ENCODE measurements at places on chromosomes 3 and 15.

DNA sequence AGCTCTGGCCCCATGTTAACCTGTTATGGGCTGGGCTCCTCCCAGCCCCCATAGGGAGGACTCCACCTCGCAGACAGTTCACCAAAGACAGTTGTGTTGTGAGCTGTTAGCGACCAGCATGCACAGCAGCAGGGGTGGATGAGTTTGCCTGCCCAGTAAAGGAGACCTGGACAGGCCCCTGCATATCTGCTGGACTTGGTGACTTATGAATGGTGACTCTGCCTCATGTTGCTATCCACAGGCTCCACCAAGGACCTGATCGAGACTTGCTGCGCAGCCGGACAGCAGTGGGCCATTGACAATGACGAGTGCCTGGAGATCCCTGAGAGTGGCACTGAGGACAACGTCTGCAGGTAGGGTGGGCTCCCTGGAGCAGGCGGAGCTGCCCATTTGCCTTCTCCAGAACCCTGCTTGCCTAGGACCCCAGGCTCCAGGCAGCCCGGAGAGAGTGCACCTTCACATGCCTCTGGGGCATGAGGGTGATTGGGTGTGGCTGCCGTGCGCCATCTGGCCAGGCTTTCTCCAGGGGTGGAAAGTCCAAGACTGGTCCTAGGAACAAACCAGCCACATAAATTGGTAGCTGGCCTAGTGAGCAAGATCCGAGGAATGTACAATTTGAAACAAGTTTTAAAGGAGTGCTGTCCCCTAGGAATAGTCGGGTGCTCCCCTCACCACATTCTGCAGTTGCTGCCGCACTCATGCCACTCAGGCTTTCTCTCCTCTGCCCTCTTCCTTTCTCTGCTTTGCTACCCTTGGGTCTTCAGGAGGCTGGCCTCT, 59.1 kb downstream of the FBLN2 start:
- no peak for DNase-seq

- DNase-seq: no peak
These were observed 43.9 kb downstream of the TLE3 start for GRCh38 chr15:70053716-70054229.

- DNase-seq: peak; percentile 87
These were observed 171.9 kb downstream of the FMN1 start for GRCh38 chr15:33022629-33023028.

DNA sequence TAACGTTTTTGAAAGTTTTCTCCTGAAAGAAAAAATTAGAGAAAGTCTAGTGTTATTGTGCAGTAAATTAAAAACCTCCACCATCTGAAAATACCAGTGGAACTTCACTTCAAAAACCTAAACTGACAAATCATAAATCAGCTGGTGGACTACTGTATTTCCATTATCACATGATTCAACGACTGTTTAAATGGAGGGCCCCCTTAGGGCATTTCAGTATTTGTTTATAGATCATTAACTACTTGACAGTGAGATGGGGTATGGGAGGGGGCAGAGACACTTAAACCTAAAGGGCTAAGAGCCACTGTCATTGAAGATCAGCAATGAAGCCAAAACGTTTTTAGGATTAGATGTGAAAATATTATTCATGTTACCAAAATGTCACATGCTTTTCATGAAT, 8.8 kb upstream of the C15orf61 start:
- peak; percentile 29 for DNase-seq

GRCh38 chr3:134754768-134755559, 40.1 kb upstream of the EPHB1 start:
- peak; percentile 60 for DNase-seq

DNA sequence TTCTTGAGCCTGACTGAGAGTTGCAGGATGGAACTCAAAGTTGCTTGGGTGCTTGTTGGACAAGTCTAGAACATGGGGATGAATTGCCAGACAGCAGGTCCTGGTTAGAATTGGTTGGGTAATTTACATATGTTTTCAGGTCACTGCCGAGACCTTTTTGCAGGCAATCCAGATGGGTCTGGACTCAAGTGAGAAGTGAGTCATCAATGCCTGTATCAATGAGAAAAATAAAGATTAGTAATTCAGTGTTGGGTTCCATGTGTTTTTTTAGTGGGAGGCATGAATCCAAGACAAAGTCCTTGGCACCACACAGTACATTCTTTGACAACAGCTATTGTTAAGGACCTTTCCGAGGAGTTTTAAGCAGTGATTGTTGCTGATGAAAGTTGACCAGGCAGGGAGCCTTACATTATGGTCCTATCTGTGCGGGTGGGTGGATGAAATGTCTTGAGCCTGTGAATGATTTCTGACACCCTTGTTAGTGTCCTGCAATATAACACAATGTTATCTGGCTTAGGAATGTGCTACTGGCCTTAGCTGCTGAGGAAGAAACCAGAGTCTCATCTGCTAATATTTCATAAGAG, 77.7 kb downstream of the CRYGS start:
- no peak for DNase-seq

DNA sequence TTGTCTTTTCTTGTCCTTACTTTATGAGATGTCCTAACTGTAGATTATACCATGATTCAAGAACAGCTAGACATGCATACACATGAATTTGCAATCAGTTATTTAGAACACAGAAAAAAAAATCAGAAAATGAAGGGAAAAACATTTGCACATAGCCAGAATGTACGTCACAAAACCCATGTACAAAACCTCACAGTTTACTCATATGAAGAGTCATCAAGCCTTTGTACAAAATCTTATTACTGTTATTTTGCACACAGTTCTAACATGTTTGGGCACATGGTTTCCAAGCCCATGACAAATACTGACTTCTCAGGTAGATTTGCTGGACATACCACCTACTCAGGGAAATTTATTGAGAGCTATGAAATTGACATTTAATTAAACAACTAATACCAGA, 48.2 kb downstream of the MAP3K13 start:
- DNase-seq: no peak

DNA sequence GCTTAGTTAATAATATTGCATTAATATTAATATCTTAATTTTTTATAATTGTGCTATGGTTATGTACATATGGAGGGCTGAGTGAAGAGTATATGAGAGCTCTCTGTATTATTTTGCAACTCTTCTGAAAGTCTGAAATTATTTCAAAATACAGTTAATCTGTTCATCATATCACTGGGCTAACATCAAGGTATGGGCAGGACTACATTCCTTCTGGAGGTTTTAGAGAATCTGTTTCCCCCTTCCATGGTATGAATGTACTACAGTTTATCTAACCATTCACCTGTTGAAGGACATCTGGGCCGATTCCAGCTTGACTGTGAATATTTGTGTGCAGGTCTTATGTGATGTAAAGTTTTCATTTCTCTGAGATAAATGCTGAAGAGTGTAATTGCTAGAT, 5.1 kb downstream of the IL20RB start:
- no peak for DNase-seq

DNA sequence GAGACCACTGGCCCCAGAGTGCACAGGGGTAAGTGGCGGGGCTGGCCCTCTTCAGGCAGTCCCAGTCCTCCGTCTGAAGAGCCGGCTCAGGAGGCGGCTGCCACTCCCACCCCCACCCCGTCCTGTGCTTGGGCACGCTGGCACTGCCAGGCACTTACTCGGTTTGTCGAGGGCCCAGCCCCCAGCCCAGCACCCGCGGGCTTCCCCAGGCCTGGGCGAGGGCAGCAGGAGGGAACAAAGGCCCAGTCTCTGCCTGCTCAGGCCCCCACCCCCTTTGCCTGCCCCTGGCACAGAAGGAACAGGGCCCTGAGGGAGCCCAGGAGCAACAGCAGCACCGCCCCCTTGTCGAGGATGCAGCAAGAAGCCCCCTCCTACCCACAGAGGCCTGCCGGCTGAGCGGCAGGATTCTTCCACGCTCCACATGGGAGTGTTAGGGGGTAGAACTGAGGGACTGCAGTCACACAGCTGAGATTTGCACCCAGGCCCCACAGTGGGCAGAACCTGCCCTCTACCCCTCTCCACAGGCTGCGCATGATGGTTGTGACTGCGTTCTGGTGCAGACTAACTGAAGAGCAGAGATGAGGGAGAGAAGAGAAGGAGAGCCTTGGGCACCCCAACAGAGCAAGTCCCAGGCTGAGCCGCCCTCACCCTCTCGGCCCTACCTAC, 8.9 kb downstream of the DUSP7 start:
- peak; percentile 29 for DNase-seq

DNA sequence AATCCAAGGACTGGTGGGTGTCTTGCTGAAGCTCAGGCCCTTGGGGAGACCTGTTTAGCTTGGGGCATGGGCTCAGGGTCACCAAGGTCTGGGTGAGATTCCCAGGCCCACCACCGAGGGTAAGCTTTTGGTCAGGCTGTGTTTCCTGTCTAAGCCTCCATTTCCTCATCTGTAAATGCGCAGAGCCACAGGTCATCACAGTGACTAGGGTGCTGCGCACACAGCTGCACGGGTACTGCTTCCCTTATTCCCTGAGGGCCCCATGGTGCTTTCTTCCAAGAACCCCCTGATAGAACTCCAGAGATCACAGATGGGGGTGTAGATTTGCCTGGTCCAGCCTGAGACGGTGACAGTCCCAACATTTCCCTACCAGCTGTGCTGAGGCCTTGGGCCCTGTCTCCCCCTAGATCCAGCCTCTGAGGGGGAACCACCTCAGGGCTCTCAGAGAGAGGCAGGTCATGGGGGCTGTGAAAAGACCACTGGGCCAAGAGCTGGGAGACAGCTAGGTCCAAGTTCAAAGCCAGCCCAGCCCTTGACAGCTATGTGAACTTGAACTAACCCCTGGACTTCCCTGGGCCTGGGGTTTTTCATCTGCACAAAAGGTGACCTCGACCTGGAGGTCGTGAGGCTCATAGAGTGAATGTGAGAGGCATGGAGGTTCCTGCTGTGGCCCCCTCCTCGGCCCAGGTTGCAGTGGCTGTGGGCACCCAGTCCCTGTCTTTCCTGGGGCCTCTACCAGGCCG, 60.7 kb downstream of the SEMA3G start:
- DNase-seq: no peak

DNA sequence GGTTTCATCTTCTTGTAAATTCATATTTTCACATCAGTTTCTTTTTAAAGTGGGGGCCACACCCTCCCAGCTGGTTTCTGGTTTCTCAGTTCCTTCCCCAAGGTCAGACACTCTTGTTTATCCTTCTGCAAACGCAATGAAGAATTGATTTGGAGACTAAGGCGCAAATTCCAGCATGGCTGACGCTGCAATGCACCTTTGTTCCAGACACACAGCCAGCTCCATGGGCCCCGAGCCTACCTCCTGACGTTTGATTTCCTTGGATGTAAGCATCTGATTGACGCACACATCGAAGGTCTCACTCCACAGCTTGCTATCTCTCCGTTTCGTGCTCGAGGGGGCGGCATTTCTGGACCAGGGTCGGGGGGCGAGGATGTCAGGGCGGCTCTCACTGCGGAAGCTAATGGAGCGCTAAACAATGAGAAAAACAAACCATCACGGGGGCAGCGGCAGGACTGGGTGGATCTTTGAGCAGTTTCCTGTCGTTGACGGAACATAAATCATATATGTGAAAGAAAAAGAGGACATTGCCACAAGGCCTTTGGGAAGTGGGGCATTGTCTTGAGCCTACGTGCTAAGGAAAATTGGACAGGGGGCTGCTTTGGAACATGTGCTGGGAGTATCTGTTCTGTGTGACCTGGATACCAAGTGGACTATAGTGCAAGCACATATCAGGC, 46.9 kb downstream of the ARHGEF3 start:
- no peak for DNase-seq

DNA sequence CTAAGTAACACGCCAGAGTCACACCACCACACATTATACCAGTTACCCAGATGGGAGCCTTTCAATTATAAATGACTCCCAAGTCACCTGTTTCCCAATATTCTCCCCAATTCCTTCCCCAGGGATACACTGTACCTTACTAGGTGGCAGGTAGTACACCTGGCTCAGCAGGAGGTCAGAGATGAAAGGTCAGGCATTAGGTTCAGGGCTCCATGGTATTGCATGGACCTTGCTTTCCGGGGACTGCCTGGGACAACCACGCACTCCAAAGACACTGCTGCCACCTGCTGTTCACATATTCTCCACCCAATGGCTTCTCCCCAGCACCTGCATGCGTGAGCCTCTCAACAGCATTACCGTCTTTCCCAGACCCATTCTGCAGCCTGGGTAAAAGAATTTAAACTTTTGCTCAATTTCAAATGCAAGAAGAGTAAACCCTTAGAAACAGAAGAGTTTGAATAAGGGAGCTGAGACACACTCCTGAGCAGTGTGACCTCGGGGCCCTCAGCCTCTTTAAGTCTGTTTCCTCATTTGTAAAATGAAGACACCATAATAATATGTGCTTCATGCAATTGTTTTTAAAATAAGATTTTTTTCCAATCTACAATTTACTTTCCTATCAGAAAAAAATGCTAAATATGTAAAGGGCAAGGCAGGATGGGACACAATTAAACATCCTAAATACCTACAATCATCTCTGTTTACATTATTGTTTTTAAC, 28.0 kb upstream of the LACTB start:
- DNase-seq: peak; percentile 78

GRCh38 chr3:153853163-153853562, 268.0 kb upstream of the ARHGEF26 start:
- DNase-seq: no peak

DNA sequence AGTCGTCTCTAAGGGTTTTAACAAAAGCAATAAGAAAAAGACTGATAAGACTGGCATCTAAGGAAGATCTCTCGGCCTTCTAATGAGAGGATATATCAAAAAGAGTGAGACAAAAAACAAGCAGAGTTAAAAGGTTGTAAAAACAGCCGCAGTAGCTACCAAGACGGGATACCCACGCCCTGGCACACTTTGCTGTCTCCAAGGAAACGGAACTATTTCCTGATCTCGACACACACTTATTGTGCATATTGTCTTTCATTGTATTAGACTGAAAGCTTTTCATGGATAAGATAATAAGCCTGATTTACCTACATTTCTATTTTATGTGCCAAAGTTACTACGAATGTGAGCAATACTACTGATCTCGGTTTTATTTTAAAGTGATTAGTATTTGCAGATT, 161.5 kb upstream of the MCTP2 start:
- DNase-seq: no peak

DNA sequence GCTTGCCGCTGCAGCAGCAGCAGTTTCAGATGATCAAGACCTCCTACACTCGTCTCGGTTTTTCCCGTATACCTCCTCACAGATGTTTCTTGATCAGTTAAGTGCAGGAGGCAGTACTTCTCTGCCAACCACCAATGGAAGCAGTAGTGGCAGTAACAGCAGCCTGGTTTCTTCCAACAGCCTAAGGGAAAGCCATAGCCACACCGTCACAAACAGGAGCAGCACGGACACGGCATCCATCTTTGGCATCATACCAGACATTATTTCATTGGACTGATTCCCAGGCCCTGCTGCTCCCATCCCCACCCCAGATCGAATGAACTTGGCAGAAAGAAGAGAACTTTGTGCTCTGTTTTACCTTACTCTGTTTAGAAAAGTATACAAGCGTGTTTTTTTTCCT, 17.6 kb downstream of the CALML4 start:
- DNase-seq: peak; percentile 88

GRCh38 chr3:129182390-129183185, 1.1 kb downstream of the CNBP start:
- DNase-seq: peak; percentile 60

GRCh38 chr15:50055750-50056157, 63.3 kb downstream of the ATP8B4 start:
- no peak for DNase-seq

DNA sequence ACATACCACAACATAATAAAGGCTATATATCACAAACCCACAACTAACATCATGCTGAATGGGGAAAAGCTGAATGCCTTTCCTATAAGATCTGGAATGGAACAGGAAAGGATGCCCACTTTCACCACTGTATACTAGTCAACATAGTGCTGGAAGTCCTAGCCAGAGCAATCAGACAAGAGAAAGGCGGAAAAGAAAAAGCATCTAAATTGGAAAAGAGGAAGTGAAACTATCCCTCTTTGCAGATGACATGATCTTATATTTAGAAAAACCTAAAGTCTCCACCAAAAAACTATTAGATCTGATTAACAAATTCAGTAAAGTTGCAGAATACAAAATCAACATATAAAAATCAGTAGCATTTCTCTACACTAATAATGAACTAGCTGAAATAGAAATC, 14.6 kb upstream of the PIK3CA start:
- no peak for DNase-seq

Data from EH (cell line).